ENCODE measurements at places on chromosomes 12 and 14.

GRCh38 chr14:30620178-30620577 lies 1.9 kb upstream of the SCFD1 start:
- DNase-seq = no peak

GRCh38 chr12:19525274-19525673 lies 86.0 kb downstream of the AEBP2 start:
- no peak for DNase-seq

- DNase-seq = no peak
Observed at GRCh38 chr12:1425396-1425729, 169.0 kb downstream of the FBXL14 start.

GRCh38 chr12:2925322-2925995 lies 33.7 kb upstream of the TEAD4 start:
- no peak for DNase-seq

GRCh38 chr14:35261774-35262173 lies 30.4 kb upstream of the PSMA6 start:
- DNase-seq = no peak

- DNase-seq = no peak
Observed at GRCh38 chr14:71050227-71050823, 143.1 kb downstream of the PCNX1 start.

DNA sequence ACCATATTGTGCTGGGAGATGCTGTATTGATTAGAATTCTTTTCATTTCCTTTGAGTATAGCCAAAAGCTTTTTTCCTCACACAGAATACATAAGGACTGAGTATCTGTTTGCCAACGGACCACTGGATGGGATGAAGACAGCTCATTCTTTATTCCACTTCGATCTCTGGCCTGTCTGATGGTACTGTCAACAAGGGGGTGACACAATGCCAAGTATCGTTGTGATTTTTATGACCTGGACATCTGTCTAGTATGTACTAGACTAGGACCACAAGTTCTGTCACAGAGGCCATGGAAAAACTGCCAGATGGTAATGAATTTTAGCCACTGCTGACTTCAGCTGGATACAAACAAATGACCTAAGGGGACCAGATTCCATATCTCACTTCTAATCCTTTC lies 502.7 kb downstream of the SOX5 start:
- no peak for DNase-seq

GRCh38 chr12:19694627-19695026 lies 255.3 kb downstream of the AEBP2 start:
- no peak for DNase-seq

Data from NCI-H1048 (cell line).